Activated T-cell treated with anti-CD3 and anti-CD28 coated beads, Interleukin-2, amount 50 U/mL, for 24 hours (primary cell): ENCODE measurements at places on chromosomes 11 and 22.

GRCh38 chr11:7143908-7144307 is 55.1 kb downstream of the RBMXL2 start:
- no peaks in the 10 kb centered on the region for H3K4me1 ChIP-seq
- no peaks in the 10 kb centered on the region for H3K36me3 ChIP-seq
- DNase-seq, result no peak
- H3K27ac ChIP-seq, result no peak overlapping the region
- no peak overlapping the region for H3K4me3 ChIP-seq
- H3K27me3 ChIP-seq, result peaks cover 9% of the 10 kb centered on the region

DNA sequence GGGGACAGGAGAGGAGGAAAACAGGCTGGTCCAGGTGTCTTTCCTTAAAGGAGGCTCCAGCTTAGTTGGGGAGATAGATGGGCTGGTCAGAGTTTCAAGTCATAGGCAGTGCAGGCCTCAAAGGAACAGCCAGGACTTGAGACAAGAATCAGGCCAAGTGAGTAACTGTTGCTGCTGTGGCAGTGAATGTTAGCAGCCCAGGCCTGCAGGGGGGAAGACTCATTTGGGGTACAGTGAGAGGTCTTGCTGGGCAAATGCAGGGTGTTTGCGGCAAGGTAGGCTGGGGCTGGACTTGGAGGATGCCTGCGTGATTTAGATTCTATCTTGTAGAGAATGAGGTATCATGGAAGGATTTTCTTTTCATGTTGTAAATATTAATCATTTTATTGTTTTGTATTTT is 24.1 kb downstream of the PTPRJ start:
- peak overlapping the region; percentile 73 for H3K4me3 ChIP-seq
- H3K4me1 ChIP-seq, result peaks cover 87% of the 10 kb centered on the region
- DNase-seq, result no peak
- peak overlapping the region; percentile 100 for H3K27ac ChIP-seq
- no peaks in the 10 kb centered on the region for H3K27me3 ChIP-seq

- no peak for DNase-seq
- no peak overlapping the region for H3K27ac ChIP-seq
- peaks cover 7% of the 10 kb centered on the region for H3K4me1 ChIP-seq
Observed at GRCh38 chr22:32348031-32348611, 9.5 kb upstream of the RFPL3 start.

GRCh38 chr11:92892802-92893684 is 76.4 kb upstream of the MTNR1B start:
- no peak overlapping the region for H3K4me3 ChIP-seq
- no peaks in the 10 kb centered on the region for H3K4me1 ChIP-seq
- no peak for DNase-seq
- H3K27me3 ChIP-seq, result peaks cover 5% of the 10 kb centered on the region
- no peaks in the 10 kb centered on the region for H3K36me3 ChIP-seq
